ENCODE measurements at places on chromosomes 5 and 9.

GRCh38 chr5:148735301-148735835, 81.0 kb upstream of the HTR4 start:
- no peak for DNase-seq

- DNase-seq, result no peak
Measured at GRCh38 chr9:115593587-115594091, 475.7 kb upstream of the TNC start.

DNA sequence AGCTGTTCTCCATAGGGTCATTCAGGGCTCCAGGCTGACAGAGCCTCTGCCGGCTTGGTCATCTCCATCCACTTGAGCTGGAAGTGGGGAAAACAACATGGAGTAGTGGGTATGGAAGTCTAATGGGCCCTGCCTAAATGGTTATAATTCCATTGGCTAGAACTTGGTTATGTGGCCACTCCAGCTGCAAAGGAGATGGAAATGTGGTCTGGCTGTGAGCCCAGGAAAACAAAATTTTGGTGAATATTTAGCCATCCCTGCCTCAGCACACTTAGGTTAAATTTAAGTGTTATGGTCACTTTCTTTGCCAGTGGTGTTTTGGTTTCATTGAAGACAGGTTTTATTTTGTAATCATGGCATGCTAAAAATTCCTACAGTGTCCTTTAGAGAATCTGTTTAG, 112.3 kb downstream of the SMARCA2 start:
- no peak for DNase-seq

DNA sequence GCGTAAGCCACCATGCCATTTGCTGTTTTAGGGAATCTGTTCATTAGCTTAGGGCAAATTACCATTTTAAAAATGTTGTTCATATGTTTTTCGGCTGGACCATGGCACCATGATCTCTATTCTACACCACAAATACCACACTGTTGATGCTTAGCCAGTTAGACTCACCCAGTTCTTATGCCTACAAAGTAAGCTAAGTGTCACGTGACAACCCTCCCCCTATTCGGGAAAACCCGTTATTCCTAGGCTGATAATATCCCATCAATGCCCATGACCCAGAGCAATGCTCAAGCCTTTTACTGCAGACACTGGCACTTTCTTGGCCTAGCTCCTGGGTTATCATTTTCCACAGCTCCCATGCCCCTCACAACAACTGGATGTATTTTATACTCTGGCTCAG, 280.3 kb upstream of the KLF9 start:
- no peak for DNase-seq

DNA sequence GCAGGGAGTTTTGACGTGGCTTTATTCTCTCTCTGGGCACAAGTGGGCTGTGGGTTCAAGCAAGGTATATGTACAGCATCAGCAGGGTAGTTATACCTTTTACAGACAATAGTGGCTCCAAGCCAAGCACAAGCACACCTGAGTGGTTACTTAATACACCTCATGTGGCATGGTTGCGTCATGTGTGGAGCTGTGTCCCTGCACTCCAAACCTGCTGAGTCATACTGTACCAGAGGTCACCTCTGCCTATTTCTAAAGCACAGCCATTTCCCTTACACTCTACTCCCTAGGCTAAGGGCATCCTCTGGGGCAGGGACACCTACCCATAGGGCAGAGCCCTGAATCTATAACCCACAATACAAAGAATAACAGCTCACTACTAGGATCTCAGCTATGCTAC, 147.3 kb downstream of the OSTF1 start:
- no peak for DNase-seq

DNA sequence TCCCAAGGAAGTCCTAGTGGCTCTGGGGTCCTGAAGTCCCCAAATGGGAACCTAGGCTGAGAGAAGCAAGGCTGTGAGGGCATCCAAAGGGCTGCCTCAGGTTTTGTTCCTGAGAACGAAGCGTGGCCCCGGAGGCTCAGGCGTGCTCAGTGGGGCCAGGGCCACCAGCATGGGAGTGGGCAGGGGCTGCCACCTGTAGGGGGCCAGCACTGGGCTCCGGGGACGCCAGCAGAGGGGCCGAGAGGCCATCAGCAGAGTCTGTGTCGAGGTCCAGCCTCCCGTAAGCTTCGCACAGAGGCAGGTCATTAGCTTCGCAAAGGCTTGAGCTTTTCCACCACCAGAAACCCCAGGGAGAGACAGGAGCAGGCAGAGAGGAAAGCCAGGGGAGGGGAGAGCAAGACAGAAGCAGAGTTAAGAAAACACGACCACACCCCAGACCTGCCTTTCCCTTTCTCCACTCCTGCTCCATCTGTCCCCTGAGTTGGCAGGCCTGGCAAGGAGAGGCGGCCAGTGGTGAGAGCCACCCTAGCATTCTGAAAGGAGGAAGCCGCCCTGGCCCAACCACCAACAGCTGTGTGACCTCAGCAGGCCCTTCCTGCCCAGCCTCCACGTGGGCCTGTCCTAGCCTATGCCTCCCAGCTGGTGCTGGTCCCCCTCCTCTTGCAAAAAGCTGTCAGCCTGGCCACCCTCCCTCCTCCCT, 5.5 kb upstream of the SURF6 start:
- DNase-seq, result no peak
